ENCODE measurements at places on chromosomes 7 and 10.

DNA sequence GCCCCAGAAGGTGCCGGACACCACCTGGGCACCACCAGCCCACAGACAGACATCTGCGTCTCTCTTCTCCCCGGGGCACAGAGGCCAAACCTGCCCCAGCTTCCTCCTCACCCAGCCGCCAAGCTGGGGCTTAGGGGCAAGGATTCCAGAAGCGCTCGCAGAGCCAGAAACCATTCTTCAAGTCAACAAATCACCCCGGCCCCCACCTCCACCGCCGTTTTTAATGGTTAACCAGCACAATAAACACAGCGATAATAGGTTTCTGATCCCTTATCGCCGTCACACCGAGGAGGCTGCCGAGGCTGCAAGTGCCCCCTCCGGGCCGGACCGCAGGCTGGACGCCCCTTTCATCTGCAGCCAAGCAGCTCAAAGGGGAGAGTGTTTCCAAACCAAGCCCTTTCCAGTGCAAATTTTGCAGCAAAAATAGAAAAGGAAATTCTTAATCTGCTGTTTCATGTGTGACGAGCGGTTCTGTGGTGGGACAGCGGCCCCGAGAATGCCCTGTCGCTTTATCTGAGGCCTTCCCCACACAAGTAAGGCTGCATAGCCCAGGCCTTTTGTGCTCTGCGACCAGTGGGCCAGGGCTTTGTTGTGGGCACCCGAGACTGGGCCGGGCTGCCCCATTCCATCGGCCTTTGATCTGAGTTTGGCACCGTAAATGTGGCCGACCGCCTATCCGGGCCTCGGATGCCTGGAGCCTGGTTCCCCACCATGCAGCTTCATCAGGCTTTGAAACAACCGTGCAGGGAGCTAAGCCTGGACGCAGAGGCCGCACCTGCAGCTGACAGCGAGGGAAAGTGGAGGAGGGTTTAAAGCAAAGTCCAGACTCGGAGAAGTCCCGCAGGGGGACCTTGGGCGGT, 83.2 kb downstream of the FOXL3 start:
- no peak for DNase-seq

DNA sequence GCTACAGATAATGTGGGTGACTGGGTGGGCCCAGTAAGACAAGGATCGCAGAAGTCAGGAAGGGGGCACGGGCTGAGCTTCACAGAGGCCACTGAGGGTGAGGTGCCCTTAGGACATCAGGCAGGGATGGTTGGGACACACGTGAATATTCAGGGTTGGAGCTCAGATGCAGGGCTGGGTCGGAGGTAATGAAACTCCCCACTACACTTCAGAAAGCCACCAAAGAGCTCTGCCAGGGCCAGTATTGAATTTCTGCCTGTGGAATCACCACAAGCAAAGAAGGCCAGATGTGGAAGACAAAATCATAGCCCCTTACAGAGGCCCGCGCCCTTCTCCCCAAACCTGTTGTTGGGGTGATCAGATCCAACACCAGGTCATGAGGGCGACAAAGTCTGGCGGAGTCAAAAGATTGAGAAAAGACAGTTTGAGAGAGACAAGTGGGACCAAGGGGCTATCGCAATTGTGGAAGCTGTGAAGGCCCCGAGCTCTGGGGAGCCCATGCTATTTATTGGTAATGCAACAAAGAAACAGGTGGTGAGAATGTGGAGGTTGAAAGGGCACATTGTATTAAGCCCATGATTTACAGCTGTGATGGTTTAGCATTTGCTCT, 42.4 kb downstream of the STRA8 start:
- no peak for DNase-seq

DNA sequence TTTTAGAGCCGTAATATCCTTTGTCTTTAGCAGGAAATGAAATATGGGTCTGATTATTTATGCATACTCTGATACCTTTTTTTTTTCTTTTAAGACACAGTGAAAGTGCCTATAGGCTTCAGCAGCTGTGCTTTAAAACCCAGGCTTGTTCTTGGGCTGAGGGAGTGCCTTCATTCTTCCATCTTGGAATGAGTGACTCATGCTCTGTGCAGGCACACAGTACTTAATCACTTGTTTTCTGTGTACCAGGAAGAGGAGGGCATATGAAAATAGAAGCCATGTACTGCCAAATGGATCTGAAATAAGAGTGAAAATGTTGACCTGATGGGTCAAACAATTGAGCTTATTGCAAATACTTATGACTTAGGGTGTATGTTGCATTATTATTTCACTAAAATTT, 12.0 kb downstream of the INPP5F start:
- peak; percentile 89 for DNase-seq

GRCh38 chr10:118444069-118444468, 101.9 kb upstream of the FAM204A start:
- DNase-seq, result no peak

GRCh38 chr7:32221056-32221455, 150.8 kb upstream of the PDE1C start:
- no peak for DNase-seq

DNA sequence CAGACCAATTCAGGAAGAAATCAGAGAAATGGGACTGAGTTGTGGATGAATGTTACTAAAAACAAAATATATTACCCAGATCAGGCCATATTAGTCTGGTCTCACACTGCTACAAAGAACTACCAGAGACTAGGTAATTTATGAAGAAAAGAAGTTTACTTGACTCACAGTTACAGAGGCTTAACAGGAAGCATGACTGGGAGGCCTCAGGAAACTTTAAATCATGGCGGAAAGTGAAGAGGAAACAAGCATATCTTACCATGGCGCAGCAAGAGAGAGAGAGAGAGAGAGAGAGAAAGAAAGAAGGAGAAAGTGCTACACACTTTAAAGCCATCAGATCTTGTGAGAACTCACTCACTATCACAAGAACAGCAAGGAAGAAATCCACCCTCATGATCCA, 636.8 kb upstream of the GRM3 start:
- no peak for DNase-seq

- peak; percentile 1 for DNase-seq
Measured at GRCh38 chr10:56449770-56450169, 88.7 kb upstream of the ZWINT start.

GRCh38 chr7:107180378-107180777, 11.6 kb downstream of the HBP1 start:
- DNase-seq, result peak; percentile 92

DNA sequence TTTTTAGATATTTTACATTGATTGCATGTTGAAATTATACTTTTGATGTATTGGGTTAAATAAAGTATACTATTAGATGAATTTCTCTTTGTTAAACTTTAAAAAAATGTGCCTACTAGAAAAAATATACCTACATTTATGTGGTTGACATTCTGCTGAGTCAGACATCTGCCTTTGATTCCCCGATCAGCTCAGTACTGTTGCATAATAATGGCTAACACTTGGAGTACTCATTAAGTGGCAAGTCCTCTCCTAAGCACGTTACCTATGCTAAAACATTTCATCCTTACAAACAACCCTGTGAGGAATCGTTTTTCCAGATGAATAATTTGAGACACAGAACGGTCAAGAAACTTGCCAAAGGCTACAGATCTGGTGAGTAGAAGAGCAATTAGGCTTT, 14.0 kb upstream of the SEM1 start:
- DNase-seq, result peak; percentile 48

DNA sequence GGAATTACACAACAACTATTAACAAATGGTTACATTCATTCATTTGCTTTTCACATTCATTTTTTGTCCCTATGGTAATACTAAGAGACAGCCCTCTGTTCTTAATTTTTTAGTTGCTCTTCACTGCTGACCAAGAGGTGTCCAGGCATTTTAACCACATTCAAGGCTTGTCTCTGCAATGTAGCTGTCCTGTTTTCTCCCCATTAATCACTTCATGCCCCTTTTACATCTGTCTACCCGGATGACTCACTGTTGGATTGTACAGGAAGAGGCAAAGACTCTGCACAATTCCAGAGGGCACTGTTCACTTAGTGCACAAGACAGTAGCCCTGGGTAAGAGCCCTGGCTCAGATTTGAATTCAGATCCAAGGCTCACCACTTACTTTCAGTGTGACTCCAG, 168.5 kb downstream of the NOC3L start:
- peak; percentile 56 for DNase-seq

DNA sequence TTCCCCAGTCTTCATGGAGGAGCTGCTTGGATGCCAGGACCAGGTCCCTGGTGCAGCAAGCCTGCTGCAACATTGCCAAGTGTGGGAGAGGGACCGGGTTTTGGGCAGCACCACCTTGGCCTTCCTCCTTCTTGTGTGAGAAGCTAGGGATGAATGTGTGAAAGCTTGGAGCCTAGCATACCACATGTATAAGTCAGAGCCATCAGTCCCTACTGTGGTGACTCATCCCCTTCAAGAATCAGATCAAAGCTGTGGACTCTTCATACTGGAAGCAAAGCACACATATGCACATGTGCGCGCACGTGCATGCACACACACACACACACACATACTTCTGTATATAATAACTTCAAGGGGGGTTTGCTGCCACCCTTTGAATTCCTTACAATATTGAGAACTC, 527.8 kb downstream of the LRMDA start:
- peak; percentile 69 for DNase-seq

DNA sequence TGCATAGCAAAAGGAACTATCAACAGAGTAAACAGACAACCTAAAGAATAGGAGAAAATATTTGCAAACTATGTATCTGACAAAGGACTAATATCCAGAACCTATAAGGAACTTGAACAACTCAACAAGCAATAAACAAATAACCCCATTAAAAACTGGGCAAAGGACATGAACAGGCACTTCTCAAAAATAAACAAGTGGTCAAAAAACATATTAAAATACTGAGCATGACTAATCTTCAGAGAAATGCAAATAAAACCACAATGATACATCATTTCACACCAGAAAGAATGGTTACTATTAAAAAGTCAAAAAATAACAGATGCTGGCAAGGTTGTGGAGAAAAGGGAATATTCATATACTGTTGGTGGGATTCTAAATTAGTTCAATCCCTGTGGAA, 17.1 kb downstream of the MAGI2 start:
- no peak for DNase-seq

- DNase-seq, result no peak
Measured at GRCh38 chr10:120105001-120105400, 212.5 kb downstream of the SEC23IP start.

GRCh38 chr7:143499743-143500348, 22.2 kb downstream of the TAS2R41 start:
- no peak for DNase-seq

GRCh38 chr7:6026011-6026819, 5.0 kb upstream of the ANKRD61 start:
- DNase-seq, result peak; percentile 65

GRCh38 chr7:130151591-130152492, 53.4 kb downstream of the TMEM209 start:
- DNase-seq, result peak; percentile 36

DNA sequence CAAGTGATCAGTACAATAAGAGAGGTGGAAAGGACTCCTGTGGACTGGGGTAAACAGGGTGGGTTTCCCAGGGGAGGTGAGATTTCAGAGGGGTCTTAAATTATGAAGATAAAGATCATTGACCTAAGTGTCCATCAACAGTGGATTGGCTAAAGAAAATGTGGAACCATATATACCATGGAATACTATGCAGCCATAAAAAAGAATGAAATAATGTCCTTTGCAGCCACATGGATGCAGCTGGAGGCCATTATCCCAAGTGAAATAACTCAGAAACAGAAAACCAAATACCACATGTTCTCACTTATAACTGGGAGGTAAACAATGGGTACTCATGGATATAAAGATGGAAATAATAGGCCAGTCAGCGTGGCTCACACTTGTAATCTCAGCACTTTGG, 28.9 kb upstream of the CUX1 start:
- DNase-seq, result no peak

DNA sequence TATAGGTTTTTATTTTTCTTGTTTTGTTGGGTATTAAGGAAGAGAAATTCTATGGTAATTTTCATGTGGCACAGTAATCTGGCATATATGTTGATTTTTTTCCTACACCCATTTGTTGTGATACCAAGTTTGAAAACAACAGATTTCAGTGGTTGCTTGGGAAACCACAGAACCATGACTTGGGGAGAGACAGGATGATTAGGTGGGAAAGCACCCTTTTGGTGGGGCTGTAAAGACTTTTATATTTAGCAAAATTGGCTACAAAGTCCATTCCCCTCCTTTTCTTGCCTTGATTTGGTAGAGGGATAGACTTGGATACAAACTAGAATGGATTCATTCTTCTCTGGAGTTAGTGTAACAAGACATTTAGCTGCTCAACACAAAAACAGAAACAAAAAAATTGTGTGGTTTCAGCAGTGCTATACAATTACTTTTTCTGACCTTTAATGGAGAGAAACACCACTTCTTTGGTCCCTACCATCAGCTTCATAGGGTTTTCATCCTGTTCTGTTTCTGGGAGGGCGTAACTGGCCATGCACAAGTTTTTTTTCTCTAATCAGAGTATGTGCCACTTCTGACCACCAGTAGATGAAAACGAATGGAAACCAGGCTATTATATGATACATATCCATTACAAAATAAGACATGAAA, 52.7 kb downstream of the FIGNL1 start:
- DNase-seq, result no peak

DNA sequence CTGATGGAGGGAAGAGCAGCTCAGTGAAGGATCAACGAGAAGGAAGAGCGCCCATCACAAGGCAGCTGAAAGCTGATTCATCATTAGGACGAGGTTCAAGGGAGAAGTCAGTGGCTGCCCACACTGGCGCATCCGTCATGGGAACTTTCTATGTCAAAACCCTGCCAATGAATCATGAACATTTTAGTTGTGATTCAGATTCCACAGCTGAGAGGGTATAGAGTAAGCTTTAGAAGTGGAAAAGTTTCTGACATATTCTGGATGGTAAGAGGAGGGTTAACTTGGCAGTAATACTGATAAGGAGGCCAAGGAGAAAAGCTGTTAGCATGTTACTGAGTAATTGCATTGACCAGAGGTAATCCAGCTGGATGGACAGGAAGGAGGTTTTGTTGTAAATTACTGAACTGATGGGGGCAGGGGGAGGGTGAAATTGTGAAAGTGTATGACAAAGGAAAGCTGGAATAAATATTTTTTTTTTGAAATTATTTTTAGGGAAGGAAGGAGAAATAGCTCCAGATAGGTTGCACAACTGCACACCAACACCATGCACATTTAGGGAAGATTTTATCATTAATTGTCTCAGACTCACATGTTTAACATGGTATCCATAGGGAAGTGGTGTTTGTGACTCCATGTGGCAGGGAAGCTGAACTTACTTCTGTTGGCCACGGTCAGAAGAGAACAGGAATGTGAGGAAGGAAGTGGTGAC, 78.3 kb upstream of the NRP1 start:
- peak; percentile 89 for DNase-seq

DNA sequence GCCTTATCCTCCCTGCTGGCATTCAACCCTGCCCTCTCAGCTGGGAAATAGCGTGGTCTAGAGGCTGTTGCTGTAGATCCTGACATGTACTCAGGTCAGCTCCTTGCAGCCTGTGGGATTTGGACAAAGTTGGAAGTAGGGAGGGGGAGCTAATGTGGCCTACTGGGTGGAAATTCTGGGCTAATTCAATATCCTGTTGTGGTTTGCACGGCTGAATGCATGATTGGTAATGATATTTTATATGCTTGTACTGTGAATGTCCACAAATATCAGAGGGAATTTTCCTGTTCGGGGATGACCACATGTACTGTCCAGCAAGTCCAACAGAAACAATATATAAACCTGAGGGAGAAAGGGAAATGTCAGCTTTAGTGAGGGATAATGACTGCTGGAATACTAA, 22.1 kb upstream of the NPVF start:
- DNase-seq, result no peak
